ENCODE measurements at places on chromosomes 4 and X.

DNA sequence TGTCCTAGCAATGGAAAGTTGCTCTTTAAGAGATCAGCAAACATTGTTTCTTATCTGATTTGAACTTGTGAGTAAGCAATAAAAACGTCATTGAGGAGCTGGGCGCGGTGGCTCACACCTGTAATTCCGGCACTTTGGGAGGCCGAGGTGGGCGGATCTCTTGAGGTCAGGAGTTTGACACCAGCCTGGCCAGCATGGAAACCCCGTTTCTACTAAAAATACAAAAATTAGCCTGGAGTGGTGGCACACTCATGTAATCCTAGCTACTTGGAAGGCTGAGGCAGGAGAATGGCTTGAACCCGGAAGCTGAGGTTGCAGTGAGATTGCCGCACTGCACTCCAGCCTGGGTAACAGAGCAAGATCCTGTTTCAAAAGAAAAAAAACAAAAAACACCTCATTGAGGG is 11.2 kb upstream of the PLAC8 start:
- peak; percentile 35 for DNase-seq

DNA sequence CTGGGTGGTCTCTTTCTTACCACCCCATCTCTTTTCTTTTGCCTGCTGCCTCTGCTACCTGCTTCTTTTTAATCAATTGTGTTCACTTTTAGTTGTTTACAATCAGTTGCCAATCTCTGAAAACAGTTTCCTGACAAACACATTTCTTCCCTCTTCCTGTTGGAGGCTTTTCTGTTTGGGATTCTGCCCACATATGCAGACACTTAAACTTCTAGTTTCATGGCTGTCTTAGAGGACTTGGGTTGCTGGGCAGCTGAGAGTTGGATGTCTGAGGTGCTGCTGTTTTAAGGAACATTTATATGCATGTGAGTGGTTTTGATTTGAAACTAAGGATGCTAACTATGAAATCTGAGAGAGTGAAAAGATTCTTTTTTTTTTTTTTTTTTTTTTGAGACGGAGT is 112.3 kb upstream of the LIMCH1 start:
- DNase-seq = no peak

- no peak for DNase-seq
Measured at GRCh38 chrX:112759966-112760365, 80.2 kb upstream of the LHFPL1 start.

DNA sequence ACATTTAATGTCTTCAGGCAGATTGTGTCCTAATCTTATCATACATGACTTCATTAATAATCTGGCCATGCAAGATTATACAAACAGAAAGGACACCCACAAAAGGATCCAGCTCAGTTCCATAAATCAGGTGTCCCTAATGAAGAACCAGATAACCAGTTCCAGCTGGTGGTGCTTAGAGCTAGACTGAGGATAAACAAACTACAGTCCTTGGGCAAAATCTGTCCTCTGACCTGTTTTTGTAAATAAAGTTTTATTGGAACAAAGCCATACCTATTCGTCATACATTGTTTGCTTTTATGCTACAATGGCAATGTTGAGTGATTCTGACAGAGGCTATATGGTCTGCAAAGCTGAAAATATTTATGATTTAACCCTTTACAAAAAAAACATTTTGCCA is 199.5 kb downstream of the MID1IP1 start:
- no peak for DNase-seq

DNA sequence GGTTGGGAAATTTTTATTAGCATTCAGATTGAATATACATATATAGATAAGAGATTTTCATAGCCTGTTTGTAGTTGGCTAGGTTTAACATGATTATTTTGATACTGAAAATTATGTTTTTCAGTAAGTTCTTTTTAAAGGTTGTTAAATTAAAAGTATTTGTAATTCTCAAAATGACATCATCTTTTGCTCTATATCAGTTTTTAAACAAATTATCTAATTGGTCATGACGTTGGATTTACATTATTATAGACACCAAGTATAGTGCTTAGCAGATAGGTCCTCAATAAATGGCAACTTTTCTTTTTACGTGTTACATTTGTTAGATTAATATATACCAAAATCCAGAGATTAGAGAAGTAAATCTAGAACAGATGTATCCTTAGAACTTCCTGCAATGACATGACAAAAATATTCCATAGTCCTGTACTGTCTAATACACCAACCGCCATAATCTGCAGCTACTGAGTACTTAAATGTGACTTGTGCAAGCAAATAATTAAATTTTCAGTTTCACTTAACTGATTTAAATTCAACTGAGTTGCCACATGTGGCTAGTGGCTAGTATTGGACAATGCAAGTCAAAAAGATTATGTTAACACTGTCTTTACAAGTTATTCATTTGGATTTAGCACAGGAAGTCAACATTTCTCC is 1613.1 kb upstream of the TENM3 start:
- no peak for DNase-seq

DNA sequence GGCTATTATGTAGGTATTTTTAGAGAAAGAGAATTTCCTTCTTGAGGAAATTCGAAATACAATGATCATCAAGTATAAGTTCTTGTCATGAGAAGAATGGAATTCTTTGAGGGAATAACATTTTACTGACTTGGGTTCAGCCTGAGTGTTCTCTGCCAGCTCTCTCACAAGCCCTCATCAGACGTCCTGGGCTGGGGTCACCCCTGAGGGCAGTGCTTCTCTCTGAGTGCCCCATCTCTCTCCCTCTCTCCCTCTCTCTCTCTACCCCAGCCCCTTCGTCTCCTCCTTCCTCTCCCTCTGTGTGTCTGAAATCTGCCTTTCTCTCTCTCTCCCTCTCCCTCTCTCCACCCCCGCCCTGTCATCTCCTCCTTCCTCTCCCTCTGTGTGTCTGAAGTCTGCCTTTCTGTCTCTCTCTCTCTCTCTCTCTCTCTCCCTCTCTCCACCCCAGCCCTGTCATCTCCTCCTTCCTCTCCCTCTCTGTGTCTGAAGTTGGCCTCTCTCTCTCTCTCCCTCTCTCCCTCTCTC is 241.7 kb upstream of the PSAPL1 start:
- DNase-seq = no peak
